ENCODE measurements at places on chromosomes 3 and 15. TPM values are rescaled to one million over a fixed set of nuclear protein-coding genes. Genes with fewer than 3 reads are reported as not detected.

GRCh38 chr15:71261418-71261817 is 146.1 kb downstream of the THSD4 start:
- DNase-seq, result no peak

- no peak for DNase-seq
Observed at GRCh38 chr15:99438691-99439523, 126.9 kb upstream of the MEF2A start.

Gene ADAMTS9
- total RNA-seq, result 2.2 TPM

Gene DPH6
- 12.8 TPM for total RNA-seq

GRCh38 chr3:59273976-59274375 is 224.2 kb upstream of the CFAP20DC start:
- DNase-seq, result no peak

All from right lobe of liver (tissue), 6 donors.